ENCODE measurements at places on chromosomes 16 and 17.
A peak's percentile ranks its signal among the peaks of the same experiment; 100 is the strongest.

- DNase-seq, result no peak
These were observed 10.4 kb downstream of the SEC14L1 start for GRCh38 chr17:77151186-77151585.

- no peak for DNase-seq
These were observed 182.1 kb downstream of the RPTOR start for GRCh38 chr17:80726558-80727408.

DNA sequence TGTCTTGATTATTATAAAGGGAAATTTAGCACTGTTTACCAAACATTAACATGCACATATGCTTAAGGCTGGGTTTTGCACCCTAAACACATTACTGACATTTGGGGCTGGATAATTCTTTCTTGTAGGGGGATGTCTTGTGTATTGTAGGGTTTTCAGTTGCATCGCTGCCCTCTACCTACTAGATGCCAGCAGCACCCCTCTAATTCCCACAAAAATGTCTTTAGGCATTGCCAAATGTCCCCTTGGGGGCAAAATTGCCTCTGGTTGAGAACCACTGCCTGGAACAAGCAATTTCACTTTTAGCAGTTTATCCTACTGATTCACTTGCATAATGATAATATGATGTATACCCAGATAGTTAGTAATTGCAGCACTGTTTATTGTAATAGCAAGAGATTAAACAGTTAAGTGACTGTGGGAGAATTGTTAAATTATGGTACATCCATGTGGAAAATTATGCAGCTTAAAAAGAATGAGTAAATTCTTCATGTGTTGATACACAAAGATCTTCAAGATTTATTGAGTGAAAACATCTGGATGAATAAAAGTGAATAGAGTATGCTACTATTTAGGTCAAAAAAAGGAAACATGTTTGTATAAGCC lies 18.4 kb downstream of the PRSS54 start:
- DNase-seq, result no peak

- no peak for DNase-seq
These were observed 128.0 kb downstream of the LAT start for GRCh38 chr16:29112755-29113347.

GRCh38 chr16:65235339-65236177 lies 113.7 kb upstream of the CDH11 start:
- DNase-seq, result no peak

- no peak for DNase-seq
These were observed 1.2 kb downstream of the GNA13 start for GRCh38 chr17:65055280-65055707.

DNA sequence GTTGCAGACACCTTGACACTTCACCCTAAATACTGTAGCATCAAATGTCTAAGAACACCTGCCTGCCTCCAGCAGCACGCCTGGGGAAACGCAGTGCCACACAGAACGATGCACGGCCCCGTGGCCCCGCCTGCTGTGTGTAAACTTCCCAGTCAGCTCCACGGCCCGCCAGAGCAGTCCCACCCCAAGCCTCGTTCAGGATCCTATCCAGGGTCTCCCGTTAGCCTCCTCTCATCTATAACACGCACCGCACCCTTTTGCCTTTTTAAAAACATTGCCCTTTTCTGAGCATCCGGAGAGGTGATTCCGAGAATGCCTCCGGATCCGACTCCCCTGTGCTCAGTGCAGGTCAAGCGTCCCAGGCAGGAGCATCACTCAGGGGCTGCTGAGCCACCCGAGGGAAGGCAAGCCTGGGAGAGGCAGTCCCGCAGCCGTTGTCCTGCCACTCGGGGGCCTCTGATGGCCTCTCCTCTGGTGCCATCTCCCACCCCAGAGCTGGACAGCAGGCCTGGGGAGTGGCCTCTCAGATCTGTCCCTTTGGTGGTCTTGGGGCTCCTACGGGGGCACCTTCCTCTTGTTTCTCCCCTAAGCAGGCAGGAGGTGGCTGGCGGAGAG lies 37.9 kb upstream of the SLC38A10 start:
- no peak for DNase-seq

DNA sequence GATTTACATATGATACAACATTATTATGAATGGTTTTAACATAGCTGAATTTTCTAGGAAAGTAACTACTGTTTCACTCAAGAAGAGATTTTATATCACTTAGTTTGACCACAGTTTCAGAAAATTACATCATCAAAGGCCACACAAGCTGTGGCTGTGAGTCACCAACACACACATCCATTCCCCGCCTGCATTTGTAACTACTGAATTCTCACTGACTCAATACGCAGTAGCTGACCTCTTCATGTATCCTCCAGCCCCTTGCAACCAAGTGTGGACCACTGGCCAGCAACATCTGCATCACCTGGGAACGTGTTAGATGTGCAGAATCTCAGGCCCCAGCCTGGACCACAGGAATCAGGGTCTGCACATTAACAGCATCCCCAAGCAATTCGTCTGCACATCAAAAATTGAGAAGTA lies 197.6 kb downstream of the XYLT1 start:
- peak; percentile 3 for DNase-seq

GRCh38 chr16:68287276-68288251 lies 23.2 kb downstream of the SLC7A6OS start:
- no peak for DNase-seq

DNA sequence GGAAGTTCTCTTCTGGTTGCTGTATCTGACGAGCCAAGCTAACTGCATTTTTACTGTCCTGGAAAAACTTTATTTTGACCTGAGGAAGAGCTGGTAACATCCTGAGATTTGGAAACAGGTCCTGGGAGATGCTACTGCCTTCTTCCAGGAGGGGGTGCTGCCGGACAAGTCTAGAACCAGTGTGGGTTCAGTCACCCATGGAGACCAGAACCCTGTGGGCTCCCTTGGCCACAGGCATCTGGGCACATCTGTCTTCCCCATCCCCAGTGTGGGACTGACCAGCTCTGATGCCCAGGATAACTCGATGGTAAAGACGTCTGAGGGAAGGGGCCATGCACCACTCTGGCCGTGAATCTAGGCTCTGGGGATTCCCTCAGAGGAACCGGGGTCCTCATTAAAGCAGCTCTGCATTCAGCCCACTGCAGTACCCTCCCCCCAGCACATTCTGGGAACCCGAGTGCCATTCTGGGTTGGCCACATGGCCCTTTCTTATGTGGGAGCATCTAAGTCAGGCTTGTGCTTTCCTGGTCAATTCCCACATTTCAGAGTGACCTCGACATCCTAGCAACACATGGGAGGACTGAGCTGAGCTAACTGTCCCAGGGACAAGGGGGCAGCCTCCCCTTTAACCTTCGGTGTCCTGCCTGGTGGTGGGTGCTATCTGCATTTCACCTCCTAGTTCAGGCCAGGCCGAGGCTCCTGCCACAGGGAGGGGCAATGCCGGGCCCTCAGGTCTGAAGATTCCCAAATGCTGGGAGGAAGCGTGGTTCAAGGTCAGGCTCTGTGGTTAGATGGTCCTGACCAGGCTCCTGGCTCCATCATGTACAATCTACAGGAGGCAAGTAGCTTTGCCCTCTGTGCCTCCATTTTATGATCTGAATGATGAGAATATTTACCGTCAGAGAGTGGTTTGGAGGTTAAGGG lies 6.4 kb downstream of the C16orf86 start:
- no peak for DNase-seq

DNA sequence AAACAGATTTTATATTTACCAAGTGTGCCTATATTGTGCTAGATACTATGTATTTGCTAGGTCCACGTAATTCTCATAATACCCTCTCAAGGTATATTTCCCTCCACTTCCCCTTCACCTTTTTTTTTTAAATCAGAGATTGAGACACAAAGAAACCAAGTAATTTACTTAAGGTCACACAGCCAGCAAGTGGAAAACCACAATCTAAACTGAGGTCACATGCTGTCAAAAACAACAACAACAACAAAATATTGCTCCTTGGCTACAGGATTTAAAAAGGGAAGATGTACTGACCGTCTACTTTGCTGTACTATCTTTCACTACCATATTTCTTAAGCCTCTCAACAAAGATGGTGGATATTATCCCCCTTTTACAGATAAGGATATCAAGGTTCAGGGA lies 15.8 kb downstream of the BLMH start:
- no peak for DNase-seq

DNA sequence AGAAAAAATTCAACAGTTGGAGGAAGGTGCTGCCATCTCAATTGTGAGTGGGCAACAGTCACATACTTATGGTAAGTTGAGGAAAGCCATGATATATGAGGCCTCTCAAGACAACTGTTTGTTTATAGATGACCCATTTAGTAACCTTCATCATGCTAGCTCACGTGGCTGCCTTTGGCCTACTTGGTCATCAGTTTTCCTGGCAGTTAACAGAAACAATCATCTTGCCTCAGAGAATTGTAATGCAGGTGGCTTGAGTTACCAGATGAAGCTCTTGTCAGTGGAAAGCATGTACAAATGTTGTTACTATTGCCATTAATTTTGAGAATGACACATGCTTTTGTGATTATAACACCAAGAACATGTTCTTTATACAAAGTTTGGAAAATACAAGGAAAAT lies 14.7 kb downstream of the TPPP3 start:
- no peak for DNase-seq

GRCh38 chr17:18856570-18856915 lies 1.4 kb upstream of the PRPSAP2 start:
- DNase-seq, result no peak

GRCh38 chr16:1863681-1864460 lies 8.1 kb downstream of the MEIOB start:
- no peak for DNase-seq

- DNase-seq, result no peak
These were observed 522.9 kb downstream of the HS3ST4 start for GRCh38 chr16:26214581-26215174.

- DNase-seq, result no peak
These were observed 3.7 kb downstream of the LDHD start for GRCh38 chr16:75112734-75113491.

- DNase-seq, result no peak
These were observed 27.8 kb upstream of the MEIOC start for GRCh38 chr17:44628243-44629188.

DNA sequence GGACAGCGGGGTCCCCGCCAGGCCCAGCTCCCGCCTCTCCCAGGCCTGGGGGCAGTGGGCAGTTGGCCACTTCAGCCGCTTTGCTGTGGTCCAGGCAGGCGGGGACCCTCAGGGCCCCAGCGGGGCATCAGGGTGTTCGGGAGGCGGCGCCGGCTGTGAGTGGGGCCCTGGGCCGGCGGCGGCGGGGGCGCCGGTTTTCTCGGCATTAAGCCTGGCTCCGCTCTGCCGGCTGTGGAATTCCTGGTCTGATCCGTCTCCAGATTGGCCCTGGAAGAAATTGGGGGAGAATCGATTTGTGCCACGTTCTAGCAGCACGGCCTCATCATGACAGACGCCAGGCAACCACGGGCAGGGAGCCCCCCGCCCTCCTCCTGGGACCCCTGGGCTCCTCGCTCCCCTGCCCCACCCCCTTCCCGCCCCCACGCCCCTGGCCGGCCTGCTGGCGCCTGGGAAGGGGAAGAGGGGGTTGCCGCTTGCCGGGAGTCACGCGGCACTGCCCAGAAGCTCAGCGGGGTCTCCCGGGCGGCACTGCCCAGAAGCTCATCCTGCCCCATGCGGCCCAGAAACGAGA lies 28.6 kb upstream of the SSTR5 start:
- no peak for DNase-seq

- no peak for DNase-seq
These were observed 49.7 kb downstream of the TBC1D16 start for GRCh38 chr17:79985943-79986391.

DNA sequence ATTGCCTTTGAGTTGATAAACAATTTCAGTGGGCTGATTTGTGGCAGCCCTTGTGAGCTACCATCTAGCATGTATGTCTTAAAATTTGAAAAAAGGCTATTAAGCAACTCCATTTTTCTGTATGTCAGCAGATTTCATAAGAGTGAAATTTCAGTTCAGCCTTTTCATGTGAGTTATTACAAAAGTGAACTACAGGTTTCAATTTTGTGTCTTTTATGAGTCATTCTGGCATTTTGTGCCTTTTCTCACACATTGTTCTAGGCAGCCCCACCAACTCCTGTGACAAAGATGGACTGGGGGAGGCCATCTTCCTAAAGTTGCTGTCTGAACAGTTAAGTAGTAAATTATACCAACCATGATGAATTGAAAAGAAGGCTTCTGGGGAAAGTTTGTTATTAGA lies 52.1 kb downstream of the USP10 start:
- no peak for DNase-seq

DNA sequence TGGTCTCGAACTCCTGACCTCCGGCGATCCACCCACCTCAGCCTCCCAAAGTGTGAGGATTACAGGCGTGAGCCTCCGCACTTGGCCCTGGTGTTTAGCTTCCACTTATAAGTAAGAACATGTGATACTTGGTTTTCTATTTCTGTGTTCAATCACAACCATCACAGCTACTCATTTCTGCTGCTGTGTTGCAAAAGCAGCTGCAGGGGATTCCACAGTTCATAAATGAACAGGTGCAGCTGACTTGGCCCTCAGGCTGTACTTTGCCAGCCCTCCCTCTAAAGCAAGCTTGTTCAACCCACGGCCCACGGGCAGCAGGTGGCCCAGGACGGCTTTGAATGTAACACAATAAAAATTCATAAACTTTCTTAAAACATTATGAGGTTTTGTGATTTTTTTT lies 79.2 kb downstream of the SLC39A11 start:
- DNase-seq, result no peak

- DNase-seq, result no peak
These were observed 547.0 kb downstream of the MAF start for GRCh38 chr16:79053577-79053976.

- DNase-seq, result no peak
These were observed 36.8 kb upstream of the DLX4 start for GRCh38 chr17:49932138-49932723.

- DNase-seq, result no peak
These were observed 15.5 kb downstream of the NEUROD2 start for GRCh38 chr17:39591958-39592954.

- DNase-seq, result no peak
These were observed 103.2 kb downstream of the SOCS1 start for GRCh38 chr16:11152677-11153331.

DNA sequence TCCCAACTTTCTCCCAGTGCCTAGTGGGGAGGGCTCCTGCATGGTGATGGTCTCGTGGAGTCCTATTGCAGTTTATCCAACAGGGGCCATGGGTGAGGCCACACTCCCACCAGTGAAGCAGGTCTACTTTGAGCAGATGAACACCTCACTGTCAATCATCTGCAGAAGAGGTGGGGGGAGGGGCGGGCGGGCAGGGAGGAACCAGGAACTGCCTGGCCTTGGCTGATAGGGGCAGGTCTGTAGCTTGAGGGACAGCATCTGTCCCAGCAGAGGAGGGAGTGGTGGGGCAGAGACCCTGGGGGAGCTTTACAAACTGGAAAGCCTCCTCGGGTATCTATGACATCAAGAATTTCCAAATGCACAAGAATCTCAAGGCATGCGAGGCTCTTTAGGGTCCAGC lies 58.7 kb upstream of the ZNF423 start:
- no peak for DNase-seq

DNA sequence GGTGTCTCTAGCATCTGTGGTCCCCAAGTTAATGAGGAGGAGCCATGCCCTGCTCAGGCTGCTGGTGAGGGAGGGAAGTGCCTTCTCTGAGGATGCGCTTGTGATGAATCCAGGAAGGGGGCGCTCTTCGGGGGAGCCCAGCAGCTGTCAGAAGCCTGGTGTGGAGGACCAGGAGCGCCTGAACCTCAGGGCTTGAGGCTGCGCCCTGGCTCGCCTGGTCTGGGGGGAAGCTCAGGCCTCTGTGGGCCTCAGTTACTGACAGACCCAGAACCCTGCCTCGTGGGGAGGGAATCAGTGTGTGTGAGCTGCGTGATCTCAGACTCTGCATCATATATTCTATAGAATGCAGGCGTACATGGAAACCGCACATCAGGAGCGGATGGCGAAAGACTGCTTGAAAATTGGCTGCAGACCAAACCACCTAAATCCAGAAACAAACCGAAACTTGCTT lies 126.1 kb downstream of the SEC14L1 start:
- no peak for DNase-seq

Measured in activated gamma-delta T cell treated with anti-CD3 and anti-CD28 coated beads, Interleukin-2, amount 50 U/mL, for 16 hours (primary cell).